ENCODE measurements at places on chromosomes 12 and 14.

DNA sequence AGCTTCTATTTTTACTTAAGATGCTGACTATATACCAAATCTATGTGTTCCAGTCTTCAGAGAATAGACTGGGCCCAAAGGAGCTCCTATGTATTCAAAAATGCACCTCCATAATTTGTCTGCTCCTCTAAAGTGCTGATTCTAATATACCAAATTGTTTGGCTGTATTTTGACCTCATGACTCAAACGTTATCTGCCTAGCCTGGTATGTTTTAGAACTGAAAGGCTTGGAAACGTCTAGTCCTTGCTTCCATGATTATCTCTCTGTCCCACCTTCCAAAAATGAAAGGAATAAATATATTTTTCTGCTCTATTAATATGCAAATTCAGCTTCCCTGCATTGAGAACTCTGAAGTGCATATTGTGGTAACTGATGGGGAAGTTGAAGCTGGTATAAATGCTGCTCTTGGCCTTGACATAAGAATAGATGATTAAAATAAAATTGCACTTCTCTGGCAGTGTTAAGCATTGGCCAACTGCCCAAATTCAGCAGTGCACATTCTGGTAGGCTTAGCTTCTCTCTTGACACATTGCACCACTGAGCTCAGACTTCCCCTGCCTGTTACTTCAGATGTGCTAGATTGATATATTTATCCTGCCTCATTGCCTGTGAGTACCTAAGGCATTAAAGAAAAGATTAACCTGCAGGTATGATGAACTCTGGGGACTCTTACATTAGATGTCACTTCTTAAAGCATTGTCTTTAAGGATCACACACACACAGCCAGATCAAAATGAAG is 882.3 kb downstream of the RPS29 start:
- no peak for DNase-seq

- no peak for DNase-seq
Observed at GRCh38 chr14:97798176-97798575, 1001.0 kb downstream of the VRK1 start.

GRCh38 chr14:32588448-32589320 is 259.6 kb downstream of the AKAP6 start:
- DNase-seq: peak; percentile 54

DNA sequence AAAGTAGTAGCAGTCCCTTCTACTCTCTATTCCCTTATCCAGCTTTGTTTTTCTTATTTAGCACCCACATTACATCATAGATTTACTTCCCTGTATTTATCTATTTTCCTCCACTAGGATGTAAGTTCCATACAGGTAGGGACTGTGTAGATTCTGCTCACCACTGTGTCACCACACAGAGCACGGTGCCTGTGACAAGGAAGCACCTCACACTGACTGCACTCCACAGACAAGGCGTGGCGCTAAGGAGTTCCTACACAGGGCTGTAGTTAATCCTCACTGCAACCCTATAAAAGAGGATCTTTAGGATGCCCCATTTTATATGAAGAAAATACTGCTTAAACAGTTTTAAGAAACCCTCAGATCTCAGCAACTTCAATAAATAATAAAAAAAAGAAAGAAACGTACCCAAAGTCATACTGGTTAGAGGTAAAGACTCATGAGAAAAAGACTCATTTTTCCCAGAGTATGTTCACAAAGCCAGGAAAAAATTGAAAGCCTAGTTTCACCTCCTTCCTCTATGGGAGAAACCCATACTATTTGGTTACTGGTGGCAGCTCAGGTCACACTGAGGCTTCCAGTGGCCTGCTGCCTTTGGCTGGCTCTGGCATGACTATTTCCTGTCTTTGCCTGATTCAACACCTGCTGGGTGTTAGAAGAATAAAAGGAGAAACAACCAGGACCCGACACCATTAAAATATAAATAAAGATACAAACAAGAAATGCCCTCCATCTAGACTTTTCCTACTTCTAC is 36.9 kb downstream of the RAD9B start:
- no peak for DNase-seq

- no peak for DNase-seq
Observed at GRCh38 chr12:53062977-53063707, 13.3 kb downstream of the TNS2 start.

DNA sequence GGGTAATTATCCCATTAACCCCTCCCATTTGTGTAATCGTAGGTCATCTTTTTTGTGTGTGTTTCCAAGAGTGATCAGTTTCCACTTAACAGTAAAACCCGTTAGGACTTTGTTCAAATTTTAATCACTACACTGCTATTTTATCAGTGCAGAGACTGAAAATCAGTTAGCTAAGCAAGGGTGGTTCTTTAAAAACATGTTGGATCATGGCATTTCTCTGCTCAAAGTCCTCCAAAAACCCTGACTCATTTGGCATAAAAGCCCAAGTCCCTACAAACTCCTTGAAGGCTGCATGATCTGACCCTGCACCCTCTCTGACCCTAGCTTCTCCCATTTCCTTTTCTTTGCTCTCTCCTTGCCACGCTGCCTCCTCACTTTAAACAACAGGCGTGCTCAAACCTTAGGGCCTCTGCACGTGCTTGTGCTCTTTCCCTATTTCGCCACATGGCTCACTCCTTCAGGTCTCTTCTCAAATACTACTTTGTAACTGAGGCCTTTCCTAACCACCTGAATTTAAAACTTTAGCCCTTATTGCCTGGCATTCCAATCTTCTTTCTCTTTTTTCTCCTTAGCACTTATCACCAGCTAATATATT is 13.2 kb upstream of the OVCH1 start:
- DNase-seq: no peak

GRCh38 chr14:99158150-99158549 is 113.8 kb downstream of the BCL11B start:
- DNase-seq: no peak

GRCh38 chr12:27221625-27222387 is 22.3 kb upstream of the STK38L start:
- DNase-seq: no peak

GRCh38 chr12:80040075-80040738 is 59.1 kb upstream of the OTOGL start:
- no peak for DNase-seq

All from SHP77 (cell line).